Posterior vena cava (tissue), 2 donors: ENCODE measurements at places on chromosomes 11 and 22. TPM values are rescaled to one million over a fixed set of nuclear protein-coding genes. Genes with fewer than 3 reads are reported as not detected.

Gene OVCH2
- total RNA-seq = not detected

Gene XKR3
- total RNA-seq = not detected

Gene OR51T1
- not detected for total RNA-seq

Gene MISFA
- 1.4 TPM for total RNA-seq

Gene CFAP300
- total RNA-seq = 5.6 TPM

Gene NPAS4
- total RNA-seq = 2.6 TPM

Gene VSIG2
- total RNA-seq = 1.2 TPM

Gene VSIG10L2
- total RNA-seq = not detected

Gene PTPN5
- 0.93 TPM for total RNA-seq

- no peak for DNase-seq
Measured at GRCh38 chr11:76256448-76256847, 50.1 kb upstream of the WNT11 start.

- DNase-seq = no peak
Measured at GRCh38 chr11:99351624-99352023, 330.9 kb downstream of the CNTN5 start.

GRCh38 chr11:125166764-125167291, 2.3 kb downstream of the PKNOX2 start:
- DNase-seq = no peak

- no peak for DNase-seq
Measured at GRCh38 chr11:60500276-60500910, 7.8 kb downstream of the MS4A12 start.

DNA sequence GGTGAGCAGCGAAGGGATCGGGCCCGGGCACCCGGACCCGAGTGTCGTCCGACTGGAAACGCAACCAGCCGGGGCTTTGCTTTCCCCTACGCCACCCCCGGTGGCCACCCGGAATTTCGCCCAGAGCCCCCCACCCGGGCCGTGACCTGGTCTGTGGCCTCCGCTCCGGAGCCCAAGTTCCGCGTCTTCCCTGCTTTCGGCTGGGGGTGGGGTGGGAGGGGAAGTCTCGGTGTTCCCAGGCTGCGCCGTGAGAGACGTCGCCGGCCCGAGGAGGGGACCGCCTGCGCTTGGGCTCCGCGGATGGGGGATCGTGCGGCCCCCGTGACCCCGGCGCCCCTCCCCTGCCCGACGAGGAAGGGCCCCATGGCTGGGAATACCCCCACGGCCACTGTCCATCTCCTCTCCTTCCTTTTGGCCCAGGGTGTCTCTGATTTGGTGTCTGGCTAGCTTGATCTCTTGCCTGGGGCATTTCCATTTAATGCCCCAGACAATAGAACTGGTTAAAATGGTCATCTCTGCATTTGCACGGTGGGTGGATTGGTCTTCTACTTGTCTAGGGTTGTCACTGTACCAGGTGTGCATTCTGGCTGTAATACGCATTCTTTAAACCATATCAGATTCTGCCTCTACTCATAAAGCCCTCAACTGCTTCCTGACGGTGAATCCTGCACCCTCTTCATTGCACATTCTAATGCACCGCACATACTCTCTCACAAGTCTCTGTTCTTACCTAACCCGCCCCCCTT, 789 bp downstream of the SIK2 start:
- DNase-seq = peak; percentile 83

DNA sequence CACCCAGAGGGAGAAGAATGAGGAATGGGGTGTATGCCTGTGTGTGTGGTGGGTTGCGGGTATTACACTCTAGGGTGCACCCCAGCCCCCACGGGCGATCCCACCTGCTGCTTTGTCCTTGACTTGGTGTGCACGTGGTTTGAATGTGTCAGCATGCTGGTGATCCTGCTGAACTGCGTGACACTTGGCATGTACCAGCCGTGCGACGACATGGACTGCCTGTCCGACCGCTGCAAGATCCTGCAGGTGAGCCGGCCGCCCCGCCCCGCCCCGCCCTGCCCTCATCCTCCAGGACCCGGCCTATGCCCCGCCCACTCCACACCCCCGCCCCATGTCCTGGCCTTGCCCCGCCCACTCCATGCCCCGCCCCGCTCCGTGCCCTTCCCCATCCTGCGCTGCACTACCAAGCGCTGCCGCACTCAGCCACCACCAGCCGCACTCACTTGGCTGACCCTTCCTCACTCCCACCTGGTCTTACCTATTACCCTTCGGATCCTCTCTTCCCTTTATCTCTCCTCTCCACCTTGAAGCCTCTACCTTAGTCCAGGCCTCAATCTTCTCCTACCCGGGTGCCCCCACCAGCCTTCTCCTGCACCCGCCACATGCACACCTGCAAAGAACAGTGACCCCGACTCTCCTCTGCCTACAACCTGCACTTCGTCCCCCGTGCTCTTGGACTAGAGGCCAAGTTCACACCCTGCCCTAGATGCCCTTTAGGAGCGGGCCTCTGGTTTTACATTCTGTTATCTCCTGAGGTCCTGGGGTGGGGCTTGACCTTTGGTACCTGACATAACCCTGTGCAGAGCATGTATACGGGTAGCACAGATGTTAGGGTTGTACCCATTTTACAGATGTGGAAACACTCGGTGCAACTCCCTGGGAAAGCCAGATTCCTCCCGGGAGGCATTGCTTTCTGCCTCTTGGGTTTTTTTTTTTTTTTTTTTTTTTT, 27.7 kb downstream of the CACNA1I start:
- no peak for DNase-seq

- no peak for DNase-seq
Measured at GRCh38 chr11:126978165-126978564, 22.4 kb downstream of the KIRREL3 start.

DNA sequence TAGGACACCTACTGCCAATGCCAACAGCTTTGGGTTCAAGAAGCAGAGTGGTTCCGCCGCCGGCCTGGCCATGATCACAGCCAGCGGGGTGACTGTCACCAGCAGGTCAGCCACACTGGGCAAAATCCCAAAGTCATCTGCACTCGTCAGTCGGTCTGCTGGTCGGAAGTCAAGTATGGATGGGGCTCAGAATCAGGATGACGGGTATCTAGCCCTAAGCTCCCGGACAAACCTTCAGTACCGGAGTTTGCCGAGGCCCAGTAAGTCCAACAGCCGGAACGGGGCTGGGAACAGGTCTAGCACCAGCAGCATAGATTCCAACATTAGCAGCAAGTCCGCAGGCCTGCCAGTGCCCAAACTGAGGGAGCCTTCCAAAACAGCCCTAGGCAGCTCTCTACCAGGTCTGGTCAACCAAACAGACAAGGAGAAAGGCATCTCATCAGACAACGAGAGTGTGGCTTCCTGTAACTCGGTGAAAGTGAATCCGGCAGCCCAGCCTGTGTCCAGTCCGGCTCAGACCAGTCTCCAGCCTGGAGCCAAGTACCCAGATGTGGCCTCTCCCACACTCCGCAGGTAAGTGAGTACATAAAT, 115.1 kb downstream of the DBX1 start:
- DNase-seq = no peak

GRCh38 chr11:67272327-67273259, 6.3 kb downstream of the GRK2 start:
- DNase-seq = peak; percentile 76

- no peak for DNase-seq
Measured at GRCh38 chr11:8032576-8033304, 45.6 kb downstream of the EIF3F start.

- no peak for DNase-seq
Measured at GRCh38 chr22:44158816-44159215, 21.9 kb upstream of the PARVG start.

- DNase-seq = no peak
Measured at GRCh38 chr11:79329561-79329960, 111.3 kb downstream of the TENM4 start.
